ENCODE measurements at places on chromosomes 3 and 15.

- no peak for DNase-seq
Observed at GRCh38 chr3:59559721-59560435, 510.1 kb upstream of the CFAP20DC start.

DNA sequence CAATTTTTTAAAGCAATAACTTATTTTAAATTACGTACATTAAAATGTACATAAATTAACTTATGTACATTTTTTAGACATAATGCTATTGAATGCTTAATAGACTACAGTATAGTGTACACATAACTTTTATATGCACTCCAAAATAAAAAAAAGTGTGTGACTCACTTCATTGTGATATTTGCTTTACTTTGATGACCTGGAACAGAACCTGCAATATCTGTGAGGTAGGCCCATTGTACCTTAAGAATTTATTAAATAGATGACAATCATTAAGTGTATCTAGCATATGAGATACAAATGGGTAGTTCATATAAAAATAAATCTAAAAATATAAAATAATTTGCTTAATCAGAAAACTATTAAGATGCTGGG lies 276.7 kb downstream of the NFKBIZ start:
- DNase-seq: no peak

GRCh38 chr3:127525373-127525772 lies 65.2 kb downstream of the TPRA1 start:
- no peak for DNase-seq

DNA sequence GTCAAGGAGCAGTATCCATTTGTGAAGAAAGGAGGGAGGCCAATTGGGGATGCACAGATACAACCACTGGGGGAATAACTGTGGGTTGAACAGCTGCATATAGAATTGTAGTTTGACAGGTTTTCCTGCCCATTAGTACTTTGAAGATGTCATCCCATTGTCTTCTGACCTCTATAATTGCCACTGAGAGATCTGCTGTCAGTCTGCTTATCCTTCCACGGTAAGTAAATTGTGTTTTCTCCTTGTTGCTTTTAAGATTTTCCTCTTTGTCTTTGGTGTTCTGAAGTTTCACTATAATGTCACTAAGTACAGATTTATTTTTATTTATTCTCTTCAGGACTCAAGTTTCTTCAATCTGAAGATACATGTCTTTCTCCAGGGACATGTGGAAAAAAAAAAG lies 56.6 kb downstream of the MOBP start:
- DNase-seq: no peak

DNA sequence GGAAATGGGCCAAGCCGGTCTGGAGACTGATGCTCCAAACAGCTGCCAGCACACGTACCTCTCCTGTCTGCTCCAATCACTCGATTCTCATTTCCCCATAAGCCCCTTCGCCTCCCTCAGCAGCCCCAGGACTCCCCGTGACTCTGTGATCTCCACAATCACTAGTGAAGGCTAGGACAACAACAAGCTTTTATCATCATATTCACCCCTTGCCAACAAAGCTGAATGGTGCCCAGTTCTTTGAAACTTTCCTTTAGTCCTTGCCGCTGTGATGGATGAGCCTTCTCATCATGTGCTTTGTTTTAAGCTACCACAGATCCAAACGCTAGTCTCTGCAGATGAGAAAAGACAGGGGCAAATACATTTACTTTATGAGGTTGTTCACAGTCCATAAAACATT lies 242.0 kb downstream of the SV2B start:
- DNase-seq: no peak

DNA sequence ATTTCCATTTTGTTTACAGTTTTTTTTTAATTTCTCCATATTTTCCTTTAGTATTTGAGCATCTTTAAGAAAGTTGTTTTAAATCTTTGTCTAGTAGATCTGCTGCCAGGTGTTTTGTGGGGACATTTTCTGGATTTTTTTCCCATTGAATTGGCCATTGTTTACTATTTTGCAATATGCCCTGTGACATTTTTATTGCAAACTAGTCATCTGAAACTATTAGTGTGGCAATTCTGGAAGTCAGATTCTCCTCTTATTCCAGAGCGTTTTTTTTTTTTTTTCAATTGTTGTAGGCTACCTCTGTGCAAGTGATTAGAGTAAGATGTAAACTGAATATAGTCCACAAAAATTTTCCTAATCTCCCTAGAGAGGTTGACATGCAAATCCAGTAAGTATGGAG lies 334.2 kb downstream of the PYDC2 start:
- DNase-seq: no peak

GRCh38 chr3:13087320-13087990 lies 14.2 kb upstream of the IQSEC1 start:
- DNase-seq: no peak

DNA sequence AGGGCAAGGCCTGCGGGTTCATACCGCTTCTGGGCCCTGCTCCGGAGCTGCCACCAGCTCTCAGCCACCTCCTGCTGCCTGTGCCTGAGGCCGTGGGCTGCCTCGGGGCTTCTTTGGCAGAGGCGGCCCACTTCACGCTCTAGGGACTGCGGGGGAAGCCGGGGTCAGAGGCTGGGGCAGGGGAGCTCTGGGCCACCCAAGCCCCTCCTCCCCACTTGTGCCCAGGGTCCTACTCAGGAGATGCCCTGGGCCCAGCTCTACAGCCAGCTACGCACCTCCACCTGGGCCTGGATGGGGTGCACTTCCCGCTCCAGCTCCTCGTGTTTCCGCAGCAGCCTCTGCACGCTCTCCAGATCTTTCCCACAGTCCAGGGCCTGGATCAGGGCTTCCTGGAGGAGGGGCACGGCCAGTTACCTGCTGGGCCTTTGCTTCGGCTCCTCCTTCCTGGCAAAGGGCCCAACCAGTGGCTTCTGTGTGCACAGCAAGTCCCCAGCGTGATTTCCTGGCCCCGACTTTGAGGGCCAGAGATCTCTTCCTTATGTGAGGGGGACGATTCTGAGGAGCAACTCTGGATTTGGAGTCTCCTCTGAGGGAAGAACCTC lies 24.0 kb downstream of the PLA2G4B start:
- DNase-seq: no peak

- DNase-seq: peak; percentile 23
Observed at GRCh38 chr3:129238945-129239705, 10.3 kb upstream of the COPG1 start.

- DNase-seq: no peak
Observed at GRCh38 chr15:65334586-65335231, 30.2 kb downstream of the RNU5B-1 start.

DNA sequence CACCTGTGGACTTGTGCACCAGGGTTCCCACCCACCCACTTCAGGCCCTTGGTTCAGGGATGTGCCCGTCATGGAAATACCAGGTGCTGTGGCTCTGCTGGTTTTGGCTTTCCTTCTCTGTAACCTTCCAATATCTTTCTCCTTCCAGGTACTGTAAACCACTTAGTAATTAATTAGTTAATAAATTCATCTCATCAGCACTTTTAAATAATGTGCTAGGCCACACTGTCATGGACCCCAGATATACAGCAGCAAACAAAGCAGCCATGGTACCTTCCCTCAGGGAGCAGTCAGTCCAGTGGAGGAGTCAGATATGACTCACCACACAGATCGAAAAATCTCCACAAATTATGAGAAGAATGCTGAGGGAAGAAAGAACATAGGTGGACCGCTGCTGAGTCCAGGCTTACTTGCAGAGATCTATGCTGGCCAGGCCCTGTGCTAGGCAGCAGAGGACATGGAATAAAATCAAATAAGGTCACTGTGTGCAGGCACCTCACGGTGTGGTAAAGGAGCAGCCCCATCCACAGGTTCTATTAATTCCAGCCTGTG lies 6.8 kb upstream of the GATA2 start:
- DNase-seq: no peak

GRCh38 chr3:192879346-192880031 lies 38.2 kb downstream of the MB21D2 start:
- no peak for DNase-seq

DNA sequence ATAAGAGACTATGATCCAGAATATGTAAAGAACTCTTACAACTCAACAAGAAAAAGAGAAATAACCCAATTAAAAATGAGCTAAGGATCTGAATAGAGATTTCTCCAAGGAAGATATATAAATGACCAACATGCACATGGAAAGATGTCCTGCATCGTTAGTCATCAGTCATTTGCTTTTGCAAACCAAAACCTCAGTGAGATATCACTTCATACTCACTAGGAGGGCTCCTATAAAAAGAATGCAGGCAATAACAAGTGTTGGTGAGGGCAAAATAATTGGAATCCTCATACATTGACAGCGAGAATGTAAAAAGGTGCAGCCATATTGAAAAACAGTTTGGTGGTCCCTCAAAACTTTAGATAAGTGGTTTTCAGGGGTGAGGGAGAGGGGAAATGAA lies 56.9 kb downstream of the EXOG start:
- no peak for DNase-seq

DNA sequence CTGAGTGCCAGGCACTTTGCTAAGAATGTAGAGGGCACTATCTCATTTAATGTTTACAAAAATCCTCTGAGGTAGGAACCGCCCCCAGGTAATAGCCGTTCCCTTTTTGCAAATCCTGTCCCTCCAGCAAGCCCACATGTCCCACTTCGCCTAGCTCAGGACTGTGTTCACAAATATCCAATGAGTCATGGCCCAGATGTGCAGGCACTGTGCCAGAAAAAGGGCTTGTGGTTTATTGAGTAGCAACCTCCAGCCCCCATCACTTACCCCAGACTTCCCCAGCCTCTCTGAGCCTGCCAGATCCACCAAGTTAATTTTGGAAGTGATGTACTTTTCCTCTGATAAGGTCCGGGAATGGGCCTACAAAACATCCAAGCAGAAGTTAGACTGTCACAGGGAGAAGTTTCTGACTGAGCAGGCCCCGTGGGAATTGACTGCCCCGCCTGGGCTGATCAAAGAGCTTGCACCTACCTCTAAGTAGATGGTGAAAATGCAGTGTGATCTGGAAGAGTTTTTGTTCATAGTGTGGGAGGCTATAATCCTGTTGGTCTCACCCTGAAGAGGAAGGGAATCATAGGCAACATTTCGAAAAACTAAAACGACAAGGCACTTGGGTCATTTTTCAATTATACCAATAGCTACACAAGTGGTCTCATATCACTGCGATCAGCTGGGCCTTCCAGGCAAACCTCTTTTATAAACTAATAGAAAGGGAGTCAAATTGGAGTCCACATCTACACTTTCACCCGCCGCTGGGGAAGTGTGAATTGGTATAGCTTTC lies 15.7 kb downstream of the KIF9 start:
- DNase-seq: peak; percentile 50

DNA sequence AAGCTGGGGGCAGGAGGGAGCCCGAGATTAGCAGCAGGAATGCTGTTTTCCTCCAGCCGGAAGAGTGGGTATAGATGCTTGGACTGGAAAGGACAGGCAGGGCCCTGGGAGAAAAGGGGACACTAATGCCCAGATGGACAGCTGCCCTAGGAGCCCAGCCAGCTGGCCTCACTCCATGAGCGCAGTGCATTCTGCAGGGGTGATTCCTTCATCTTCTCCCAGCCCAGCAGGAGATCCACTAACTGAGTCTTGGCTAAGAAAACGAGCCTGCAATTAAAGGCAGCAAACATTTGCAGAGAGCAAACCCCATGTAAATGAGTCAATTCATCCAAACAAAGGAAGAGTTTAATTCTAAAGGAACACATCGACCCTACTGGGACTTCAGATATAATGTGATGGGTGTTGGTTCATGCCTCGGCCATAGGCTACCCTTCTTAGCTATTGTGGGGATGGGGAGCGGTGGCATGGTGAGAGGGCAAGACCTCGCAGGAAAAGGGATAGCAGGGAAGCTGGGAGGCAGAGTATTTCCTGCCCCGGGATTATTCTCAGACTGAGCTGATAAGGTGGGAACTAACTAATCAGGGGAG lies 13.3 kb upstream of the MINAR1 start:
- DNase-seq: no peak

DNA sequence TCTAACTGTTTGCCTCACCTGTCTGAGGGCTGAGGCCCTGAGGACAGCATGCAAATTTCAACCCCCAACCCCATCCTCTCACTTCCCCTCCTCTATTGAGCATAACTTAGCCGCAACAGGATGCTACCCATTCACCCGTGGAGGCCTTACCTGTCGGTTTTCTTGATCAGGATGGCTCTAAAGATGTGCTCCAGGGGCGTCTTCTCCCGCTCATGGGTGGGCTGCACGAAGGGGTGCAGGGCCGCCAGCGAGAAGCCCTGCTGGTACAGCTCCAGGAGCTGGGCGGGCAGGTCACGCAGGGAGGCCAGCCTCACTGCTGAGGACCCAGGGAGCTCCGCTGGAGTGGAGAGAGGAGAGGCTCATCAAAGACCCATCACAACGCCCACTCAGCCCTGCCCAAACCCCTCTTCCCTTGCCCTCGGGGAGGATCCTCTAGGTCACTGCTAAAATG lies 79.8 kb downstream of the RFTN1 start:
- DNase-seq: no peak

- no peak for DNase-seq
Observed at GRCh38 chr15:83698294-83698693, 44.4 kb downstream of the ADAMTSL3 start.

DNA sequence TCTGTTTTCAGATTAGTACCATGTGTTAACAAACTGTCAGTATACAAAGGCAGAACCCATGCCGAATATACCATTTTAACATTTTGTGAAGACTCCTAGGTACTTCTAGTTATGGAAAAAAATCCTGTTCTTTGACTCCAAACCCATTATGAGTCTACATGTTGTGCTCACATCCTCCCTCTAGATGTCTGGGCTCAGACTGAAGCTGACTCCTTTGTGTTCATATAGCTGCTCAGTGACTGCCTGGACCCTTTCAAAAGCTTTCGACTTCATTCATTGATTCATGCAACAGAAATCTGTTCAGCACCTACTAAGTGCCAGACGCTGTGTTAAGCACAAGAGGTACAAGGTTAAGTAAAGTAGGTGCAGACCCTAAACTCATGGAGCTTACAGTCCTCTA lies 60.5 kb downstream of the MEGF11 start:
- no peak for DNase-seq

- DNase-seq: no peak
Observed at GRCh38 chr3:159455741-159456181, 532.9 kb upstream of the IL12A start.

- no peak for DNase-seq
Observed at GRCh38 chr3:126034481-126035361, 49.2 kb downstream of the SLC41A3 start.

- DNase-seq: no peak
Observed at GRCh38 chr3:162670181-162670580, 1173.6 kb downstream of the OTOL1 start.

GRCh38 chr3:179590669-179591068 lies 13.8 kb downstream of the MRPL47 start:
- no peak for DNase-seq

DNA sequence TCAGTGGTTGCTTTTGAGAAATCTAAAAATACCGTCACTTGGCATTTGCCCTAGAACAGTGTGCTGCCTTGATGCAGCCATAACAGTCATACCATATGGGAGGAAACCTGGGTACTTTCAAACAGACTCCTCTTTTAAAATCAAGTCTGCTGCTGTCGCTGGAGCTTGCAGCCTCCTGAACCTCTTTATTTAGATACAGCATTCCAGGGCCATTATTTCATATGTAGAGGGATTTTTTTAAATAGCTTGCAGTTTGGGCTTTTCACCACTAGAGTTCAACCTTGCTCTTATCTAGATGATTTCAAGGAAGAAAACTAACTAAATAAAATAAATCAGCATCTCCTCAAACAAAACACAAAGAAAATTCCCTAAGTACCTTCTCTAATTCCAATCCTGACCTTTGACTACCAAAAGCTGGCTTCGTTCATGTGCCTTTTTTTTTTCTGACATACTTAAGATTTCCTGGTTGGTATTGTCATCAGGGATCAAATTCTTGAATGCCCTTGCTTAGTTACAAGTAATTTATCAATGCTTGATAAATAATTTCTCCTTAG lies 111.6 kb downstream of the KBTBD8 start:
- no peak for DNase-seq

Measured in hematopoietic multipotent progenitor cell treated with erythropoietin and hydrocortisone succinate and interleukin-3 and kit ligand, for 17 days (in vitro differentiated cells).